ENCODE measurements at places on chromosomes 4 and X.
A peak's percentile ranks its signal among the peaks of the same experiment; 100 is the strongest.

DNA sequence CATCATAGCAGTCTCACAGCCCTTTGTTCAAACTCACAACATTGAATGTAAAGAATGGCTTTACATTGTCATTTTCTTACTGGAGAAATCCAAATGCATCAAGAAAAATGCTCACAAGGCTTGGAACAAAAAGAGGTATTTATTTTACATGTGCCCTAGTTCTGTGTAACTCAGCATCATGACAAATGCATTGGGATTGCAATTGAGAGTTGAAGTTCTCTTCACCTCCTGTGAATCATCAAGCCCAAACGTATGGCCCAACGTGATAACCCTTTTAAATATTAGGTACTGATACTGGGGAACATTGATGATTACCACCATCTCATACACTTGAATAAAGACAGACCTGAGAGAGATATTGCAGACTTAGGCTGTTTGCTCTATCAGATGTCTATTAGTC is 61.6 kb downstream of the GASK1B start:
- no peak for DNase-seq

- no peak for DNase-seq
Observed at GRCh38 chr4:11774346-11774745, 345.7 kb upstream of the HS3ST1 start.

- no peak for DNase-seq
Observed at GRCh38 chr4:30028826-30029225, 691.3 kb upstream of the PCDH7 start.

- DNase-seq = no peak
Observed at GRCh38 chrX:113545040-113545439, 704.4 kb upstream of the AMOT start.

- DNase-seq = peak; percentile 34
Observed at GRCh38 chr4:40475609-40476008, 140.5 kb downstream of the CHRNA9 start.

- no peak for DNase-seq
Observed at GRCh38 chr4:20253283-20253734, 1.6 kb downstream of the SLIT2 start.

GRCh38 chr4:25234390-25235370 is 847 bp downstream of the PI4K2B start:
- DNase-seq = peak; percentile 30

GRCh38 chr4:1985780-1986577 is 22.8 kb downstream of the NELFA start:
- DNase-seq = no peak

All from Calu3 (cell line).